Right lung (tissue), 10 donors: ENCODE measurements at places on chromosomes 4 and X.

- no peak for DNase-seq
Observed at GRCh38 chr4:185128272-185129119, 14.6 kb upstream of the SLC25A4 start.

- no peak for DNase-seq
Observed at GRCh38 chr4:8030121-8030781, 90.6 kb upstream of the AFAP1 start.

DNA sequence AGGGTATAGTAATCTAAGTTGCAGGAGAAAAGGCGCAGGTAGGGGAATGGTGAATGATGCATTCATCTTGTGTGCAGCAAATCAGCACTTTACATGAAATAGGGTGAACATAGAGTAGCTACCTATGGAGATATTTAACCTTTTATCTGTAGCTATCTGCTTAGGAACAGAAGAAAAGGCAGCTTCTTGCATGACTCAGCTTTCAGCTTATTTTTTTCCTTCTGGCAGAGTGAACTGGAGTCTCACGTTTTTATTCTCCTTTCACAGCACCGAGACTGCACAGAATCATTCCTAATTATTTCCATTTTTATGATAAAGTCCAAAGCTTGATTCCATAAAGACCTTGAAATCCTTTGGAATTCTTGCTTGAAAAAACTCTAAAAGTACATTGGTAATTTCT, 4.8 kb upstream of the SCOC start:
- no peak for DNase-seq

DNA sequence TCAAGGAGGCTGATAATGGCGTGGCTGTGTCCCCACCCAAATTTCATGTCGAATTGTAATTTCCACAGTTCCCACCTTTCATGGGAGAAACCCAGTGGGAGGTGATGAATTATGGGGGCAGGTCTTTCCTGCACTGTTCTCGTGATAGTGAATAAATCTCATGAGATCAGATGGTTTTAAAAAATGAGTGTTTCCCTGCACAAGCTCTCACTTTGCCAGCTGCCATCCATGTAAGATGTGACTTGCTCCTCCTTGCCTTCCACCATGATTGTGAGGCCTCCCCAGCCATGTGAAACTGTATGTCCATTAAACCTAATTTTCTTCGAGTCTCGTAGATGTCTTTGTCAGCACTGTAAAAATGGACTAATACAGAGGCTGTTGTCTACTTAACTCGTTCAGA, 488.3 kb downstream of the SPRY1 start:
- DNase-seq: no peak

- DNase-seq: no peak
Observed at GRCh38 chr4:153257151-153257620, 52.9 kb downstream of the TRIM2 start.

- DNase-seq: no peak
Observed at GRCh38 chr4:147090486-147090885, 144.8 kb upstream of the TTC29 start.

GRCh38 chr4:6224735-6225134, 24.4 kb upstream of the JAKMIP1 start:
- DNase-seq: no peak

DNA sequence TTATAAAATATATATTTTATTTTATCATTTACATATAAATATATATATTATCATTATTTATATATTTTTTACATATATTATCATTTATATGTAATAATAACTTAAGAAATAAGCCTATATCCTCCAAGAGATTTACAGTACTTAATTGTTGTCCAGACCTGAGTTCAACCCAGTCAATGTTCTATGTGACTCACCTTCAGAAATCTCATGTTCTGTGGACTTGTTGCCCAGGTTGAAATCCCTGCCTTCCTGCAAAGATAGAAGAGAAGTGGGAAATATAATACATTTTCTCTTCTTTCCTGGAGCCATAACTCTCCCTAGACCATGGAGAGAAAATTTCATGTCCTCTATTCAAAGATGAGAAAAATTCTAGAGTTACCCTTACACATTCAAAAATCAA, 247.3 kb downstream of the PARM1 start:
- no peak for DNase-seq

GRCh38 chr4:27714073-27714472, 853.4 kb downstream of the STIM2 start:
- DNase-seq: no peak

DNA sequence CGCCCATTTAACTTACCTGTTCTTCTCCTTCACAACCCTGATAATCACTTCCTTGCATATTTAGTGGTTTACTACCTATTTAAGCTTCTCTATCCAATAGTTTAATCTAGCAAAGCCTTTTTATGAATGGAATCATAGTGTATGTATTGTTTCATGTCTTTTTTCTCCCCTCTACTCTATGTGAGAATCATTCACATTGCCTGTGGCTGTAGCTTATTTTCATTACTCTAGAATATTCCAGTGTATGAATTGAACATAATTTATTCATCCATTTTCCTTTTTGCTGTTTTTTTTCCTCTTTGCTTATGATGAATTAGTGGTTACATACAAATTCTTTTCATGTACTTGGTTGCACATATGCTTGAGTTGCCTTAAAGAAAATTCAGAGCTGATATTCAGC, 490 bp upstream of the ADH4 start:
- no peak for DNase-seq
